ENCODE measurements at places on chromosomes 13 and 19.

DNA sequence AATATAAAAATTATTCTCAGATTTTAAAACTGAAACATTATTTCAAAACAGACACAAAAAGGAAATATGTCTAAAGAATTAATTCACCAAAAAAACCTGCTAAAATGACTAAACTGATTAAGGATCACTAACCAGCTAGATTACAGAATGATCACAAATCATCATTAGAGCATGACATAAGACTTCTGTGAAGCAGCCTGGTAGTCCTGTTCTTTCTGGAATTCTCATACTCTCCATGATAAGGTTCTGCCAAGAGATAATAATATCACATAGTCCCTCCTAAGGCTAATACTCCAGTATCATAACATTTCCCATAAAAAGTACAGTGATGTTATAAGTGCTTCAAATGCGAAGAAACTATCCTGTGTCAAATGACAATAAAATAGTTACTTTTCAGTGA, 1814.9 kb downstream of the SLITRK5 start:
- DNase-seq: no peak

DNA sequence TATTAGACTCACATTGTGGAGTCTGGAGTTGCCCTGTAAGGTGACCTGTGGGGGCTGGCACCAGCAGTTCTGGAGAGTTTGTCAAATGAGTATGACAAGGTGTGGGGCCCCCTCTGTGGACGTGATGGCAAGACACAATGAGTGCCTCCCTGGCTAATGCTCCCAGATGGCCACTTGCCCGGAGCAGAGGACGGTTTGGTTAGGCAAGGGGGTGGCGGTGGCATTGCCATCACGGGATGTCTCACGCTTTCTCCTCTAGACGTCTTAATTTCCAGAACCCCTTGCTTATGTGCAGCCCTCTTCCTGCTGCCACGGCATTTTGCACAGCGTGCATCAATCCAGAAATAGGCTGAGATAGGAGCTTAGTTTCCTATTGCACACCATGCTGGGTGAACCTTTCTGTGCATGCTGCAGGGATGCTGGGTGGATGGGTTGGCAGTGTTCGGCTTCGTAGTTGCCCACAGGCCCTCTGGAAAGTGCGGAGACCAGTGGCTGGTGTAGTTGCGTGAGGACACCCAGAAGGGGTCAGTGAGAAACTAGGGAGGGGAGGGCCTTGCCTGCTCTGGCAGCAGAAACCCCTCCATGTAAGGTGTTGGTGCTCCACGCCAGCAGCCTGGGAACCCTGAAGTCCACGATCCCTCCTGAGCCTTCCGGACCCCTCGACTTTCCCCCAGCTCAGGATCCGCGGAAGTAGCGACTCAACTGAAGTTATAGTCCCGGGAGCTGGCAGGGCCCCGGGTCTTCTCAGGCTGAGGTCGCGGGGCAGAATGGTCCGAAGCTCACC, 18.1 kb upstream of the LRP3 start:
- no peak for DNase-seq

DNA sequence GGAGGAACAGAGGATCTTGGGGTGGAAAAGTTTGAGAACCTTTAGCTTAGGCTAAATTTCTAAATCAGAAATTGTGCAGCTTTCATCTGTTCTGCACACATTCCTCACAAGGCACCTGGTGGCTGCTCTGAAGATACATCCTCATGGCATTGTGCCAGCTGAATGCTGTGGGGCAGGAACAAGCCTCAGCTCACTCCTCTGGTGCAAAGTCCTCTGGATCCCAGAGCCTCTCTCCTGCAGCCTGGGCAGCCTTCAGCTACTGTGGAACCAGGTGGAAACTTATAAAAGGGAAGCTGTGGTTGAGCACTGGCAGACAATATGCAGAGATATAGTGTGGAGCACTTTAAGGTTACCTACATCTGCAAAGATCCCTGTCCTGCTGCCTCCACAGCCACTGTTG, 72.3 kb downstream of the KCTD12 start:
- DNase-seq: no peak

DNA sequence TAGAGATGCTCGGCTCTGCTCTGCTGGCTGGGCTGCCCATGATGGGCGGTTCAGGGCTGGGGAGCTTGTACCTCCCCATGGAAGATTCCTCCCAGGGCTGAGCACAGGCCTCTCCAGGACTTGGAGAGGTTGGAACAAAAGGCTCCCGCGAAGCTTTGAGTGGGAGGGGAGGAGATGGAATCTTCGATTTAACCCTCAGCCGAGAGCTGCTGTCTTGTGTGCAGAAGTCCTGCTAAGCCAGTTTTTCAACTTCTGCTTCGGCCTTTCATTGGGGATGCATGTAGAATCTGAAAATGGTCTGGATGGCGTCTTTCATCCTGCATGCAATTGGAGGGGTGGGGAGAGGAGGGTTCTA, 163.3 kb downstream of the KDM4B start:
- DNase-seq: no peak

- DNase-seq: no peak
These were observed 148.4 kb downstream of the AKAP11 start for GRCh38 chr13:42420304-42420703.

DNA sequence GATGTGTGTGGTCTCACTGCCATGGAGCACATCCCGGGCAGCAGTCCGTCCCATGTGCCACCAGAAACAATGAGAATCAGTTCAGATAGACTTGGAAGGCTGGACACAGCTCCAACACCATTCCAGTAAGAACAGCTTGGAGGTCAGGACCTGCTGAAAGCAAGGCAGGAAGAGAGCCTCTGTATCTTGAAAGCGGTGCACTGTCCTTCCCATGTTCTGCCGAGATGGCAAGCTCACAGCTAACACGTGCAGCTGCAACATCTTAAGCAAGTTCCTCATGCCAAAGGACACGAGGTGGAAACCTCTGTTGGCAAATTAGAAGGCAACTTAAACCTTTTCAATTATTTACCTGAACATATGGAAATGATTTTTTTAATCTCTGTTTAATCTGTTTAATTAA, 175.4 kb downstream of the DLEU7 start:
- no peak for DNase-seq

DNA sequence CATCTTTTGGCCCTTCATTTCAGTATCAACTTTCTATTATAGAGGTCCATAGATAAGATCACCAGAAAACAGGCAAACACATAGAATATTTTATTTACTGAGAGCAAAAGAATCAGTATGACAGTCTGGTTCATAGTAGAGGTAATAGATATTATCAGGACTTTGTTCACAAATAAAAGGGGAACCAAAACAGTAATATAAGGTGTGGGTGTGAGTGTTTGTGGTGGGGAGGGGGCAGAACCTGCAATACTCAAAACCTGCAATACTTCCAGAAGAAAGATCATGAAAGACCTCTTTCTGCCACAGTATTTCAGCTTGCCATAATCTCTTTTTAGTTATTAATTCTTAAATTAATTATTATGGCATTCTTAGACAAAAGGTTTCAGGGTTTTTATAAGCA, 578.7 kb upstream of the SLITRK1 start:
- DNase-seq: no peak

DNA sequence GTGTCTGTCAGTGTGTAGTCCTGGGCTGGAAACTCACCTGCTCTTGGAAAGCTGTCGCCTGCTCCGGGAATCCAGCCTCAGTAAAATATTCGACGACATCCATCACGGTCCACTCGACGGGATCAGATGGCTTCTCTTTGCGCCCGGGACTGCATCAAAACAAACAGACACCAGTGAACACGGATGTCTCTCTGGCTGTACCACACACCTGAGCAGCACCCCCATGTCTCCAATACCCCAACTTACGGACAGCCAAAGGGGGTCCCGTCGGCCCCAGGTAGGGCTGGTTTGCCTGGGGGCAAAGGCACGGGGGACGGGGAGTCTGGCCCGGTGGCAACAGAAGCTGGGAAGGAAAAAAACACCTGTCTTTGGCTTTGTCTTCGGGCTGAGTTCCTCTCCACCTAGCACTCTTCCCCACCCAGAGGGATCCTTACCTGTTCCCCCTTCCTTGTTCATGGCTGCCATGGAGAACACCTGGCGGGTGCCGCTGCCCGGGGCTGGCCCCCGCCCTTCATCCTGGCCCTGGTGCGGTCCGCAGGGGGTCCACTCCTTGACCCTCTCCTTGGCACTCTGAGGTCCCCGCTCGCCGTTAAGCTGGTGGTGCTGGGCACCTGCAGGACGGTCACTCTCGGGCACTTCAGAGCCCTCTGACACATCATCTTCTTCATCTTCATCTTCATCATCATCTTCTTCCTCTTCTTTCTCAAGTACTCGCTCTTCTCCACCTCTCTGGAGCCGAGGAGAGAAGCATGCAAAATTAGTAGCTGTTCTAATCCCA, 1.7 kb downstream of the SAMD1 start:
- no peak for DNase-seq

DNA sequence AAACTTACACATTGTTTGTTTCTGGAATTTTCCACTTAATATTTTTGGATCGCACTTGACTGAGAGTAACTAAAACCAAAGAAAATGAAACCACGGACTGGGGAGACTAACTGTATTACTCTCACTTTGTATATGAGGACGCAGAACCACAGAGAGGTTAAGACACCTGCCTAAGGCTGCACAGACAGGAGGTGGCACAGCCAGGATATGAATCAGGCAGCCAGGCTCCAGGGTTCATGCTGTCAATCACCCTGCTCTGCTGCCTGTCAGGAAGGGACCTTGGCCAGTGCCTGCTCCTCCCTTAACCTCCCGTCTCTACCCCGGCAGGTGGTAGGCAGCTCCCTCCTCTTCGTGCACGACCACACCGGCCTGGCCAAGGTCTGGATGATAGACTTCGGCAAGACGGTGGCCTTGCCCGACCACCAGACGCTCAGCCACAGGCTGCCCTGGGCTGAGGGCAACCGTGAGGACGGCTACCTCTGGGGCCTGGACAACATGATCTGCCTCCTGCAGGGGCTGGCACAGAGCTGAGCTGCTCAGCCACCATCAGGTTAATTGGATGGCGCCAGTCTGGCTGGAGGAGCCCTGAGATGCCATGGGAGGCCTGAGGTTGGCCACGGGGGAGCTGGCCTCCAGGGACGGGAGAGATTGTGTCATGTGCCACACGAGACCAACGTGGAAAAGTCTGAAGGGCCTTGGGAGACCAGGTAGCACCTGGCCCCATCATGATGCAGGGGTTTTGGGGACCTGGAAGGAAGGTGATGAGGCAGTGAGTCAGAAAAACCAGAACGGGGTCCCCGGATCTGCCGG, 11.0 kb downstream of the ACTMAP start:
- no peak for DNase-seq

- no peak for DNase-seq
These were observed 73.0 kb downstream of the IPO5 start for GRCh38 chr13:98026457-98026857.

DNA sequence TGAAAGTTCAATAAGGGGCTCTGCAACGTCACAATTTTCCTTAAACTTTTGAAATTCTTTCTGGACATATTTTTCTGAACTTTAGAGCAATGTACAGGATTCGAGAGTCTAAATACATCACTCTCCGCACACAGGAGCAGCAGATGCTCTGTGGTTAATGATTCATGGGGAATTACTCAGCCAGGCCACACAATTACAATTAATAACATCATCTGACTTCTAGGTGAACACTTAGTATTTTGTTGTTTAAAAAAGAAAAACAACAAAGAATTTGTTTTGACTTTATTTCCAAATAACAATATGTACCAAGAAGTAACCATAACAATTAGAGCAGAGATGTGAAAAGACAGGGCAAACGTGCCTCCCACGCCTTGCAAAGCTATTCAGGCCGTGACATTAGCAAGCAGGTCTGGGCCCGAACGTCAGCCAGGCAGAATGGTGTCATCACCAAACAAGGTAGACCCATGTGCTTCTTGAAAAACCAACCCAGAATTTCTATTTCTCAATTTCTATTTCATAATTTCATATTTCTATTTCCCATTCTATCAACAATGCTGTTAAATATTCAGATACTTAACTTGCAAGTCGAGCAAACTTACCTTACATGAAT, 236.3 kb downstream of the COL4A1 start:
- peak; percentile 46 for DNase-seq

- DNase-seq: no peak
These were observed 66.7 kb downstream of the CDADC1 start for GRCh38 chr13:49314344-49314882.

DNA sequence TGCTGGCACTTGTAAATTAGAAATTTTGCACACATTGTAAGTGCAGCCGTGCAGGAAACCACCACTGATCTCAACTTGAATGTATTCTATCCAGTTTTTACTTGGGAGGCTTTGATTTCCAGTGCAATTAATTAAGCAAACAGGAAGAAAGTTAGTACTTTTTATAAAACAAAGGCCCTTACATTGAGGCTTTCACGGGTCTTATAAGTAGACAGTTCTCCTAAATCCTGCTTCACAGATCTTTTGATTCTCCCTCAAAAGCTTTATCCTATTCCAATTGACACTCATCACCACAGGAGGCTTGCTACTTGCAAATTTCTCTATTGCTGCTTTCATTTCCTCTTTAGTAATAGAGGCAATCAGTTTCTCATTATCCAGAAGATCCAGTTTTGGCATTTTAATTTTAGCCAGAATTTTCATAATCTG, 90.1 kb downstream of the ERCC5 start:
- no peak for DNase-seq

DNA sequence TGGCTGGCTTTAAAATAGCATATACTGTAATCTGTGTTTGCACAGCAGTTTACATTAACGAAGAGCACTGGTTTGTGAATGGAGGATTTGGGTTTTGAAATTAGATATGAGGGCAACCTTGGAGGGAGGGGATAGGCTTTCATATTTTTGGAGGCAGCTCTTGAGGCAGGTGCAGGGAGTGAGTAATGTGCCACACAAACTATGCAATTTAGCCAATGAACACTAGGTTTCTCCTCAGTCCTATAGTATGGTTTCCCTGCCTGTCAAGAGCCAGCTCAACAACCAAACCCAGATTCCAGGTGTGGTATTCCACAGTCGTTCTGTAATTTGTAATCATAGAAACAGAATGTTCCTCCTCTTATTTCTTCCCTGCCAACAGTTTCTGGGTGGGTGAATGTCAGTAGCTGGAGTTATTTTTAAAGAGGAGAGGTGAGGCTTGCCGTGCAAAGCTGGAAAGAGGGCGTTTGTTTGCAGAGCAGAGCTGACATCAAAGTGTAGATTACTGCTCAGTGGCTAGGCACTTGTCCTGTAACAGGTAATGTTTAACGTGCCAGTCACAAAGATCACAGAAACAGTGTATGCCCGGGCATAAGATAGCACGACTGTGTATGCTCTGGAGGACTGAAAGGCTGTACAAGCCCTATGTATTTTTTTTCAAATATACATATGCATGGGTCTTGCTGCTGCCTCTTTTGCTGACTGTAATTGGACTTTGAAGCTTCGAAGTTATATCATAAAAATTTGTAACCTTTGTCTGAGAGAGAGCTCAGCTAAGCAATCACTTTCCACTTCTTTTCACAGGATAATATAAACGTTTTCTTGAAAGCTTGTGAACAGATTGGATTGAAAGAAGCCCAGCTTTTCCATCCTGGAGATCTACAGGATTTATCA, 124.2 kb downstream of the LMO7 start:
- DNase-seq: no peak

- DNase-seq: no peak
These were observed 239.7 kb upstream of the HTR2A start for GRCh38 chr13:47136504-47136941.

Data from H54 (cell line).